ENCODE measurements at places on chromosomes 5 and 9. TPM values are rescaled to one million over a fixed set of nuclear protein-coding genes. Genes with fewer than 3 reads are reported as not detected.

DNA sequence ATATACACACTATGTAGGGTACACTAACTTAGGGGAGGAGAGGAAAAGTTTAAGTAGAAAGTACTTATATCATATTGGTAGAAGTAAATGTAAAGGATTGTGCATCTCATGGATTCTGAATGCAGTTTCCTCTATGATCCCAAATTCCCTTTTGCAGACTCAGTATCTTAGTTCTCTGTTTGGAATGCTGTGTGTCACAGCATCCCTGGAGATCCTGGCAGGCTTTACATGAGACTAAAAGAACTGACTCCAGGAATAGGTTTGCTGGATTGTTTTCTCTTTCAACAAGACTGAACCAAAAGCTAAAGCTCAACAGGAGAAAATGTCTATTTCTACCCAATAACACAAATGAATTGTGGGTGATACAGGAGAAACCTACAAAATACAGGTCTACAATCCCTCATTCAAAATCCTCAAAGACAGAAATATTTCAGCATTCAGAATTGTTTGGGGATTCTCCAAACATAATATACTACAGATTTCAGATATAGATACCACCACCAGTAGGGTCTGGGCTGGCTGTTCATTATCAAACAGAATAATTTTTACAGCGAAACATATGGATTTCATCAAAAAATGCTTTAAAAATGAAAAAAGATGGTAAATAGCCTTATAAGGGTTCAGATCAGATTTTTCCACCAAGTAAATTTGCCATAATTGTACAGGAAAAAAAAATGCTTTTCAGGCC lies 324.7 kb upstream of the GRAMD2B start:
- no peak for DNase-seq

GRCh38 chr5:130424341-130424740 lies 520.1 kb downstream of the CHSY3 start:
- DNase-seq, result no peak

SERINC5 gene
- total RNA-seq, result 7.1 TPM

- no peak for DNase-seq
Observed at GRCh38 chr9:117835798-117836197, 131.6 kb downstream of the TLR4 start.

PCDHA13 gene
- not detected for total RNA-seq

- no peak for DNase-seq
Observed at GRCh38 chr5:128870923-128871322, 94.4 kb upstream of the SLC27A6 start.

GRCh38 chr9:14889451-14889850 lies 20.8 kb downstream of the FREM1 start:
- DNase-seq, result no peak

DNA sequence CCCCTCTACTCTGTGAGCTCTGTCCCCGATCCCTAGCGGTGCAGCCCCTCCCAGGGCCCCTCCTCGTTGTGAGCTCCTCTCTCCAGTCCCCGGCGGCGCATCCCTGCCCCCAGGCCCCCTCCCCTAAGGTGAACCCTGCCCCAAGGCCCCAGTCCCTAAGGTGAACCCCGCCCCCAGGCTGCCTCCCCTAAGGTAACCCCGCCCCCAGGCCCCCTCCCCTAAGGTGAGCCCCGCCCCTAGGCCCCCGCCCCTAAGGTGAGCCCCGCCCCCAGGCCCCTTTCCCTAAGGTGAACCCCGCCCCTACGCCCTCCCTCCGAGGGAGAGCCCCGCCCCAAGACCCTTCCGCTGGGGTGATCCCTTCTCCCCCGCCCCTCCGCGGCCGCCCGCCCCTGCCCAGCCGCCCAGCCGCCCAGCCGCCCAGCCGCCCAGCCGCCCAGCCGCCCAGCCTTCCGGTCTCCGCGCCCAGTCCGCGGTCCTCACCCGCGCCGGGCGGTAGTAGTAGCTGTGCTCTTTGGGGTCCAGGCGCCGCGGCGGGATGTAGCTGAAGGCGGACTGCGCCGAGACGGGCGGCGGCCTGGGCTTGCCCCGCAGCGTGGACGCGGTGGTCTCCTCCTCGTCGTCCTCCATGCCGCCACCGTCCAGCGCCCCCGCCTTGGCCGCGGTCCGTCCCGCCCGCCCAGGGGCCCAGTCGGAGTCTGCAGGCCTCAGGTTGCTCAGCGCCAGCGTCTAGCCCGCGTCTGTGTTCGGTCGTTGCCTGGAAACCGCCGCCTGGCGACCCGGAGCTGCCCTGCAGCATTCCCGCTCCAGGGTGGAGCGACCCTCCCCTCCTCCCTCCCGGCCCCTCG lies at the start of gene CFAP90:
Gene CFAP90 (minus strand): TSS at position 739 of the 845 bp plus-strand sequence. CDS start 112 bp downstream, at position 627.
- no peak for DNase-seq

- no peak for DNase-seq
Observed at GRCh38 chr5:147303251-147303650, 68.4 kb downstream of the STK32A start.

DNA sequence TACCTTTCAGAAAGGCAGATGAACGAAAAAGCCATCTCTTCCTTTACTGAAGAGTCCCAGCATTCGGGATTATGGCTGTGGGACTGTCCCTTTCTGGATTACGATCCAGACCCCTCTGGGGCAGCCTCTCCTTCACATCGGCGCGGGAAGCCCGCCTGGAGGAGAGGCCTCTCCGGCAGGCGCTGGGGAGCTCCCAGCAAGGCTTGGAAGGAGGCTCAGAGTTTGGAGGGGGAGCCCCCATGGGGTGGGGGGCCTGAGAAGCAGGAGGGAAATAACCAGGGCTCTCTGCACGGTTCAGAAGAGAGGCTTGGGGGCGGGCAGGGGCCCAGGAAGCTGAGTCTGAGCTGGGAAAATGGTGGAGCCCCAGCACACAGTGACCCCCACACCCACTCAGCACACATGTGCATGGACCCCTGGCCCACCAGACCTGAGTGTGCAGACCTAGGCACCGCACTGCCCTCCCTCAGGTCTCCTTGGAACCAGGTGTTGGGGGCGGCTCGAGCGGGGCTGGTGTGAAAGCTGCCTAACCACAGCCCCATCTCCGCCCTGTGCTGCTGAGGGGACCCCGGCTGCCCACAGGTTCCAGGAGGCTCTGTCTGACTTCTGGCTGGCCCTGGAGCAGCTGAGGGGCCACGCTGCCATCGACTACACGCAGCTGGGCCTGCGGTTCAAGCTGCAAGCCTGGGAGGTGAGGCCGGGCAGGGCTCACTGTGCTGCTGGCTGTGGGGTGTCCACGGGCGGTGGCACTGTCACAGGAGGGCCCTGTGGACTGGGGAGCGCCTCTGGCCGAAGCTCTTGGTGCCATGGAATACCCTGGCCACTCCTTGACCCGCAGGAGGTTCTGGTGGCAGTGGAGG lies 4.5 kb downstream of the NOXA1 start:
- no peak for DNase-seq

DNM1 gene
- 0.21 TPM for total RNA-seq

GRCh38 chr5:142109331-142110045 lies 909 bp downstream of the NDFIP1 start:
- no peak for DNase-seq

DNA sequence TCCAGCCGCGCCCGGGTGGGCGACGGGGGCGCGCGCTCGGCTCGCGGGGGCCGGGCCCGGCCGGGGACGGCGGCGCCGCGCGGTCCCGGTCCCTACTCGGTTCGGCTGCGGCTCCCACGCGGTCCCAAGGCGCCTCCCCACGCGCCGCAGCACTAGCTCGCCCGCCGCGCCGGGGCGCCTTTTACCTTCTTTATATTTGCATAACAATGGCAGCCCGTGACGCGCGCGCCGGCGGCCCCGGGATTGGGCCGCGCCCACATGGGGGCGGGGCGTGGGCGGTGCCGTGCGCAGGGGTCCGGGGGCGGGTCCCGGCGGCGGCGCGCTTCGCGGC lies at the start of gene NRARP:
Gene NRARP (minus strand): TSS at position 154 of the 331 bp plus-strand sequence. CDS start 343 bp downstream, outside the sequence.
- DNase-seq, result no peak

DNA sequence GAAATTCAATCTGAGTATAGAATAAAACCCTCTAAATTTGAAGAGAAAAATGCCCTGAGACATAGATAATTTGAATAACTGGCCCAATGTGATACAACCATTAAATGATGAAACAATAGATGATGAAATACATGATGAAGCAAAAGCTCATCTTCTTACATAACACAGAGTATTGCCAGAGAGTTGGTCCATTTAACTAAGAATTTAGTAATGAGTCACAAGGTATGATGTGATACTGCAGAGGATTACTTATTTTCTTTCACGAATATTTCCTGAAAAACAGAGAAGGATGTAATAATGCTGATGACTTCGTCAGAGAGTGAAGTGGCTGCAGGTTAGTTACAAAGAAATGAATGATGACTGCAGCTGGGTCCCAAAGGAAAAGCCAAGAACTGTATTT lies 379.3 kb downstream of the CDH12 start:
- no peak for DNase-seq

MEIKIN gene
- total RNA-seq, result not detected

DNA sequence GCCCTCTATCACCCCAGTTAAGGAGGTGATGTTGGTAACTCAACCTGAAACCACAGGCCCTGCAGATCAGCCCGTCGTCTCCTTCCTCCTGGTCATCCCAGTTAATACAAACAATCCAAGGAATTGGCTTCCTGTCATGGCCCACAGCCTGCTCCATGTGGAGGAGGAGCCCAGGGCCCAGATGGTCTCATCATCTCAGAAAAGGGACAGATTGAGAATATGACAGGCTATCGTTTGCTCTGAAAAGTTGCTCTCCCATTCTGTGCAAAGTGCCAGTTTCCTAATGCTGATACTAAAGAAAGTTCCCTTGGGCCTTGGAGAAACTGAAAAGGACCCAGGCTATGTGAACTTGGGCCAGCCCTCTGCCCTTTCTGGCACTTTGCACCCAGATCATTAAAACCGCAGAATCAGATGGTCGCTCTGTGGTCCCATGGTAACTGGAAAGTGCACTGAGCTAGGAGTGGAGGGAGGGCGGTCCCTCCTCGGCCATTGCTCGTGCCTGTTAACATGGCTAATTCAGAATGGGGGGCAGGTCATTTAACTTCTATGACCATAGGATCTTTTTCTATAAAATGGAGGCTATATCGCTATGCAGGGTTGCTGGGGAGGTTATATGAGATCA lies 675 bp upstream of the SPAAR start:
- DNase-seq, result no peak

DNA sequence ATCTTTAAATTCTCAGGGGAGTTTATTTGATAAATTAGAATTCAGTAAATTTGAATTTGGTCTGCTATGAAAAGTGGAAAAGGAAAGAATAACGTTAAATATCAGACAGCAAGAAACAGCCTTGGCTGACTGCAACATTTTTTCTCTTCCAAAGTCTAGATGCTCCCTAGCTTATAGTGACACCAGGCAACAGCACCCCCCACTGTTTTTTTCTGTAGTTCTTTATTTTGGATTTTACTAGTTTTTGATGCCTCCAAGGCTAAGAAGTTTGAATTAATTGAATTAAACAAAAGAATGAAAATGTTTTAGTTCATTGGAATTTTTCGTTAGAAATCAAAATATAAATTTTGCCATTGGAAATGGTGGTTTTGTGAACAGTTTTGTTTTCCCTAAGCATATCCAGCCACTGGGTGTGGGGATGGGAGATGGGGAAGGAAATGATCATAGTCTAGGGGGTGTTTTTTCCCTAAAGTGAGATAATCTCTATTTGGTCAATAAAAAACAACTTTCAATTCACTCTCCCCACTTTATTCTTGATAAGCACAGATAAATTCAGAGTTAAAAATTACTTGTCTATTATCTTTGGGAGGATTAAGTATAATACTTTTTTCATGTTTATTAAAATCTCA lies 199.3 kb upstream of the CD180 start:
- no peak for DNase-seq

DNA sequence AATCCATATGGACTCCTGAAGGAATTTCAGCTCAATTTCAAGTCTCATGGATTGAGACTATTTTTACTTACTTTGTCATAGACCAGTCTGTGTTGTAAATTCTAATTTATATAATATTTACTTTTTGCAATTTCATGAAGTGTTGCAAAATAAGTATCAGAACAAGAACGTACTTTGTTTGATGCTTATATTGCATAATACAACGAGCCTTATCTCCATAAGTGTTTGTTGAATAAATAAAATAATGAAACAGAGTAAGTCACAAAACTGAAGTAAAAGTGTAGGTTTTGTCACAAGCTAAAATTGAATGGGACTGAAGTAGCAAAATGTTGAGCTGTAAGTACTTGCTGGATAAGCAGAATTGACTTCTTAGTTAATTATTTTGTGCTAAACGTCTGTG lies 3.0 kb upstream of the LIFR start:
- no peak for DNase-seq

GRCh38 chr9:71171517-71171916 lies 50.1 kb upstream of the TRPM3 start:
- no peak for DNase-seq

DNA sequence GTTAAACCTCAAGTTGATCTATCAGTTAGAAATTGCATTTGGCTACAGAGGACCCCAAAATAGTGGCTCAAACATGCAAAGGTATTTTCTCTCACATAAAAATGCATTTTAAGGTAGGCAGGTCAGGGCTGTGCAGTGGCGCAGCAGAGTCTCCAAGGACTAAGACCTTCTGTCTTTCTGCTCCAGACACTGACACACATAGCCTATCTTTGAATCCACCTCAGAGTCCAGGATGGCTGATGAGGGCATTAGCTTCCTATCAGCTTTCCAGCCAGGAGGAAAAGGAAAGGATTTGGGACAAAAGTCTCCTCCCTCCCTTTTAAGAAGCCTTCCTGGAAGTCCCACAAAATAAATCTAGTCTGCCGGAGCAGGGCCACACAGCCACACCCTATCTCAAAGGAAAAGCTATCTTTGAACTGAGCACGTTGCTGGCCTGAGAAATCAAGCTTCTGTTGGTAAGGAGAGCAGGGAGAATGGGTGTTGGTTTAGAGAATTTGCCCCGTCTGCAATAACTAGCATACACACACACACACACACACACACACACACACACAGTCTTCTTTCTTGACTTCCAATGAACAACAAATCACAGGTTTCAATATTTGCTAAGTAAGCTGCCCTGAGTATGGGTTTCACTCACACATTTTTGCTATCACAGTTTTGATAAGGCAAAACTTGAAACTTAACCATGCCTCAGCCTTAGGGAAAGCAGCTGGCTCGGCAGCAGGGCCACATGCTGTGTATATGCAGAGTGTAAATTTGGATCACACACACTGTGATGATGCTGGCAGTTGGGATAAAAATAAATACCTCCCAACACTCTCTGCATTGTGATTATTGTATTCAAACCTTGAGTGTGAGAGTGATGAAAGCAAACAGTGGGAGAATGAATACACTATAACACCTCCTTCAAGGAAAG lies 116.6 kb upstream of the MAP3K1 start:
- no peak for DNase-seq

GRCh38 chr5:119022017-119022745 lies 33.8 kb upstream of the DTWD2 start:
- no peak for DNase-seq

SLC36A2 gene
- total RNA-seq, result not detected

DNA sequence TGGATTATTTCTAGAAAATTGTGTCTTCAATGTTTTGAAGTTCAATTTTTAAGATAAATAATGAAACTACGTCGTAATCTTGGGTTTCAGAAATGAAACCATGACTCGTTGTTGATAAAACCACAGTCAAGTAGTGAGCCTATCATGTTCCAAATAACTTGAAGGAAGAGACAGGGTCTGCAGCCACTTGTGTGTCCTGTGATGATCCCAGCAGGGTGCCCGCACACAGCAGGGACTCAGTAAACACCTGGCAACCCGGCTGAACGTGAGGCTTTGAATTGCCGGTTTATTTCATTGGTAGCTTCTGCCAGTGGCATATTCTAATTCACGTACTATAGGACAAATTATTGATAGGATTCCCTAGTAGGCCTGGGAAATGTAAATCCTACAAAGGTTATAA lies 679.6 kb downstream of the IRX1 start:
- DNase-seq, result no peak

All from GM12878 (cell line).